Fibroblast of the conjunctiva (primary cell): ENCODE measurements at places on chromosomes 3 and 15.

- DNase-seq = no peak
These were observed 74.4 kb upstream of the SCN10A start for GRCh38 chr3:38890426-38890825.

DNA sequence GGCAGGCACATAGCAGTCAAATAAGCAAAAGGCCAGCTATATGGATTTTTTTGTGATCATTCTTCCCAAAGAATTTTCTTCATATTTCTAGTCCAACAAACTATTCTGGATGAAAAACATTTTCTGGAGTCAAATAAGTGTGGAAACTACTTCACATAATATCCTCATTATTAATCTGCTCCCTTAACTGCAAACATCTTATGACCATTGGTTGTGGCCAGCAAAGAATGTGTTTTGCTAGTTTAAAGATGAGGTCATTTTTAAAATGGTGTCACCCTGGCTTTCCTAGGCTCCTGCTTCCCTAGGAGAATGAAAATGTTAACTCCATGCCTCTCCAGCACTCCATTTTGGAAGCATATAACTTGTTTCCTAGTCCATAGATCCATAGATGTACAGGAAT is 118.8 kb downstream of the SST start:
- DNase-seq = no peak

DNA sequence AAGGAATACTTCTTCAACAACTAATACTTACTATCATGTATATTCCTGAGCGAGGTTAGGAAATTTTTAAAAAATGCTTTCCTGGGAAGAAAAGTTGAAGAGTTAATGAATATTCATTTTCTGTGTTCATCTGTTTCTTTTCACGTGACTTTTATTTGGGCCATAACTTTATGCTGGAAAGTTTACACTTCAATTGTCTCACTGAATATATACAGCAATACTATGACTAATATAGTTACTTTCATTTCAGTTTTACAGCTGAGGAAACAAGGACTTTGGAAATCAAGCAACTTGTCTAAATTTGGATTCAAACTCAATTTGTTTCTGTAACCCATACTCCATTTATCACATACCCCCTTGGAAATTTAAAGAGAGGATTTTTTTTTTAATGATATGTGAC is 894.2 kb downstream of the ROBO1 start:
- DNase-seq = no peak

- DNase-seq = no peak
These were observed 152.9 kb downstream of the ATP10A start for GRCh38 chr15:25710184-25710583.

DNA sequence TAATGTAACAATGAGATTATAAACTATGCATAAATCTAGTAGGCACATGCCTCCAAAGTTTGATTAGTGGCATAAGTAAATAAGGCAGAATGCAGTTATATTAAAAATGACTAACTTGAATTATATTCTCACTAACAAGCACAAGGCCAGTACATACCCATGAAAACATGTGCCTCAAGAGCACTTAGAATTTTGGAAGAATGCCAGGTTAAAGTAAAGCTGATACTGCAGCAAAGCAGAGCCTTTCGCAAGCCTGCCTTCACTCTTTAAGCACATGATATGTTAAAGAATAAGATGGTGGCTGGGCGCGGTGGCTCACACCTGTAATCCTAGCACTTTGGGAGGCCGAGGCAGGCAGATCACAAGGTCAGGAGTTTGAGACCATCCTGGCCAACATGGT is 49.0 kb downstream of the KBTBD12 start:
- no peak for DNase-seq

DNA sequence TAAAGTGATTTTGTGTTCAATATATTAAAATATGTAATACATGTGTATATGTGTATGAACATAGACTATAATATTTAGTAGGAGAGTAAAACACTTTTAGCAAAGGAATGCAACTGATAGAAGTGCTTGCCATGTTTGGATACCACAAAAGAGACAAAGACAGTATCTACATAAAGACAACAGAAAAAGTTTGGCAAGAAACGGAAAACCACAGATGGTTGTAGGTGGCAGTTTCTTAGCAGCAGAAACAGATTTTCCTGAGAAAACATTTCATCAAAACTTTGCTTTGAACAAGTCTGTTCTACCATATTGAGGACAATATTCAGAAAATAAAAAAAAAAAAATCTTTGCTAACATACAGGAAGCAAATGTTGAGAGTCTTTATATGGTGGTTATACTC is 1560.4 kb upstream of the GBE1 start:
- no peak for DNase-seq
